ENCODE measurements at places on chromosomes 4 and X.

DNA sequence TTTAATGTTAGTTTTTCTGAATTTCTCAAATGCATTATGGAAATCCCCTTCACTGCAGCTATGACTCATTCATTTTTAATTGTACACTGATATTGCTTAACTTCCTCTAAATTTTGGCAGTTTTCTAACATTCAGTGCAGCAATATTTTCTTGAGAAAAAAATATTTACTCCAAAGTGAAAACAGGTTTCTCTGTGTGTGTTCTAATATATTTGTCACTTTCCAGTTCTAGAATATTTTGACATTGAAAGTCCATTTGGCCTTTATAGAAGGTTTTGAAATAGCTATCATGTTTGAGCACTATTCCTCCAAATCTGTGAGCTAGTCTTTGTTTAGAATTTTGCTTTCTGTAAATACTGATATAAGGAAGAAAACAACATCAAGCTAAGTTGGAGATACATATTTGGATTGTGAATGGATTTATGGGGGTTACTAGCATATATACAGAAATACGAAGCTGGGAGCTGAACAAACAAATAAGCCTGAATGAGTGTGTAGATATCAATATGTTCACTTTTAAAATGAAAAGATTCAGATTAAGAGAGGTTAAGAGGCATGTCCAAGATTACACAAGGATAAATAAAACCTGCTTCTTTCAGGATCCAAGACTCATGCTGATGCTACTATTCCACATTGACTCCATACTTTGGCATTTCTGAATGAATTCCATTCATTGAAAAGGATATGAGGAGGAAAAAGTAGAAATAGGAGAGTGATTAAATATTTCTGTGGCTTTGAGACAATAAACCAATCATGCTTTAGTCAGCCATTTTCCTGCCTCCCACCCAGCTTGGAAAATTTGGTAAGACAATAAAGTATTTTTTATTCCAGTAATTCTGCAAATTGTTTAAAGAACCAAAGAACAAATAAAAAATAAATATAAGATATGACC is 57.3 kb upstream of the SLIT2 start:
- DNase-seq = no peak

DNA sequence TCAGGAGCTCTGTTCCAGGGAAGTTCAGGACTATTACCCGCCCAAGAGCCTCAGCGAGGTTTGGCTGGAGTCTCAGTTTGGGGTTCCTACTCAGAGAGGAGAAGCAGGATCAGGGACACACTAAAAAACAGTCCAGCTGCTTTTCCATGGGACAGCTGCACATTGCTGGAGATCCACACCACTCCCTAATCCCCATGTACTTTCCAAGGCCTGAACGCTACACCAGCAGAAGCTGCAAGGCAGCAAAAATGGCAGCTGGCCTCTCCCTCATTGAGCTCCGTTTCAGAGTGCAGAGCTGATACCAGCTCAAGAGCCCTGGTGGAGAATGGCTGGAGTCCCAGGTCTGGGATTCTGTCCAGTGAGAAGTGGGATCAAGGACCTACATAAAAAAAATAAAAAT is 551.2 kb upstream of the PABPC5 start:
- no peak for DNase-seq

DNA sequence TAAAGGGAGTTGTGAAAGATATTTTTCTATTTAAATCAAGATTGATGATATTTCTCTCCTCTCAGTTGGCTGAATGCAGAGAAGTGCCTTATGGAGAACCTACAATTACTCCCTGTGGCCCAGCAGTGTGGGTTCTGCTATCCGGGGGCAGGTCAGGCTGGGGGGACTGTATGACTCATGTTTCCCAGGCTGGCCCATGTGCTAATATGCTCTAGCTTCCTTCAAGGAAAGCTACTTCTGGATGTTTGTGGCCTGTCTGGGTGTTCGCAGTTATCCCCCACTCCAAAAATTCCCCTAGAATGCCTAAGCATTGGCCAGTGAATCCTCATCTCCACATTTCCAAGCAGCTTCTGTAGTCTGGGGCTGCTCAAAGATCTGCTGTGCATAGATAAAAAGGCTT is 58.9 kb upstream of the SPP1 start:
- no peak for DNase-seq

- no peak for DNase-seq
Measured at GRCh38 chrX:50813843-50814661, at the start of gene SHROOM4. SHROOM4 (minus strand) TSS chrX:50814194; CDS start chrX:50814018, 176 bp downstream.

DNA sequence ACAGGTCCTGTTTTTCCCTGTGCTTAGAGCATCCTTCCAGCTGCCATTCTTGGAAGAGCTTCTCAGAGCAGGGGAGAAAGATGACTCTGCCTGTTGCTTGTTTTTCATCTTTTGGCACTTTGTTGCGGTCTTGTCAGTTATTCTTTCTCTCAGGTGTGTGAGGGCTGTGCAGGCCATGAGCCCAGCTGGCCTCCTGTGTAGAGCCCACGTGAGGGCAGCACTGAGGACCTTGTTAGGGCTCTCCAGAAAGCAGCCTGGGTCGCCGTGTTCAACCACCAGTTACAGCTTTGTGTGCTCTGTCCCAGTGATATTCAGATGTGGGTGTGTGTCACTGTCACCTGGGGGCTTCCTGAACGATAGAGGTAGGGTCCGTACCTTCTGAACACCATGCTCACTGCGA is 52.8 kb downstream of the NOP14 start:
- no peak for DNase-seq

DNA sequence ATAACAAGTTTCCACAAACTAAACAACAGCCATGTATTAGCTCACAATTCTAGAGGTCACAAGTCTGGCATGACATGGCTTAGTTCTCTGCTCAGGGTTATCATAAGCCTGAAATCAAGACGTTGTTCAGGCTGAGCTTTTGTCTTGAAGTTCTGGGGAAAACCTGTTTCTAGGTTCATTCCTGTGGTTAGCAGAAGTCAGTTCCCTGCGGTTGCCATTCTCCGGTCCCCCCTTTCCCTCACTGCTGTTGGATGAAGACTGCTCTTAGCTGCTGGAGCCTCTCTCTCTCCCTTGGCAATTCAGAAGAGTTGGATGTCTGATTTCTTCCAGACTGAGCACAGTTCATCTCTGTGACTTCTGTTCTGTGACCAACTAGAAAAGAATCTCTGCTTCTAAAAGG is 962.6 kb downstream of the PCDH7 start:
- DNase-seq = no peak

DNA sequence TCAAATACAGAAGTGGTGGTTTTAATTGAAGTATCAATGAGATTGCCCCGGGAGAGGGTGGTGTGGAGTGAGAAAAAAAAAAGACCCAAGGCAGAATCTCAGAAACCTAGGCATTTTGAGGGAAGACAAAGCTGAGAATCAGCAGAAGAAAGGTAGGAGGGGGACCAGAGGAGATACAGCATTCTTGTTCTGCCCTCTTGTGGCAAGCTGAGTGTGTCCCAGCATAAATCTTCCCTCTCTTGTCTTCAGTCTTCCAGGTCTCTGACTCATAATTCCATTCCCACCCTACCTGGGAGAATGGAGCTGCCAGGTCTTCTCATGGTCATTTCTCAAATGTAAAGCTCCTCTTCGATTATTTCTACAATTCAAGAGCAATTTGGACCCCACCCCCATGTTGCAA is 32.7 kb upstream of the MAGED1 start:
- no peak for DNase-seq

DNA sequence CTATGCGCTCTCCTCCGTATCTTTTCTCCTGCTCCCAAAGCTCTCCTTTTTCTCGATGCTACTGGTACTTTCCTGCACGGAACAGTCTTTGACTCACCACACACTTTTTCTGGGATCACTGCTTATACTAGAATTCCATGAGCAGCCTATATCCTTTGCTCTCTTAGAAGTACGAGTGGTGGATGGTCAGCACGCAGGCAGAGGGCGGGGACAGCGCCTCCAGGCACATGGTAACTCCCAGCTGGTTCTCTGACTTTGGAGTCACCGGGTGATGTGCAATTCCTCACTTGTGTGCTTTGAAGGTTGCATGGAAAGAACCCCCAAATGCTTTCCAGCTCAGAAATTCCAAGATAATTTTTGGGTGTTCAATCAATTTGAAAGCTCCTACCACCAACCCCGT is 56.0 kb downstream of the STX18 start:
- DNase-seq = no peak

- no peak for DNase-seq
Measured at GRCh38 chr4:7398788-7399439, 35.8 kb downstream of the PSAPL1 start.

DNA sequence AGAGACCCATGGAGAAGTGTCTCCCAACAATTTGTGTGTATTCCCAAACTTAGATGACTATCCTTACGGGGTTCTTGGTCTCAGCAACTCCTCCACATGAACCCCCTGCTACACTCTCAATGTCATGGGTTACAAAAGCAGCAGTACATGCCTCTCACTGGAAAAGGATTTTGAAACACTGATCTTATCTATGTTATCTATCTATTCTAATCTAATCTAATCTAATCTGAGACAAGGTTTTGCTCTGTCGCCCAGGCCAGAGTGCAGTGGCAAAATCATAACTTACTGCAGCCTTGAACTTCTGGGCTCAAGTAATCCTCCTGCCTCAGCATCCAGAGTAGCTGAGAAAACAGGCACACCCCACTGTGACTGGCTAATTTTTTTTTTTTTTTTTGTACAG is 19.3 kb downstream of the TSPAN5 start:
- DNase-seq = no peak

DNA sequence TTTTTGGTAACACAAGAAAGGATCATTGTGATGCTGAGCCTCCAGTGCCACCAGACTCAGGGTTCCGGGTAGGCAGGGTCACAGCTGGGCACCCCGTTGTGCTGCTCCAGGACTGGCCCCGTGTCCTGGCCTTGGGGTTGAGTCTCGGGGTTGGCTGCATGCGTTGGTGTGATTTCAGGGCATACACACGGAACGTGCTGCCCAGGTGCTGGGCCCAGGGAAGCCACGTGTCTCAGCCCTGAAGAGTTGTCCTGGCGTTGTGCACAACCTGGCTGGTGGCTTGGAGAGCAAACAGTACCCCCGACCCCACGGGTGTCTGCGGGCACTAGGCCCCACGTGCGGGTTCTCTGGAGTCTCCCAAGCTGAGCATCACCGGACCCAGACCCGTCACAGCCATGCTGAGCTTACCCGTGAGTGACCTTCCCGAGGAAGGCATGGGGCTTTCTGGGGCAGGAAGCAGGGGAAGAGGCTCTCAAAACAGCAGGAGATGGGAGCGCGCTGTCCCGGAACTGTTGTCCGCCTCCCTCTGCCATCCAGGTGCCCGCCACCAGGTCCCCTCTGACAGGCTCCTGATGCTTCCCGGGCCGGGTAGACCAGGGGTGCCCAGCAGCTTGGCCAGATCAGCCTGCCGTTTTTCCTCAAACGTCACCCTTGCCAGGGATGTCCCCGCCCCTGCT is 66.1 kb upstream of the ENPP6 start:
- DNase-seq = no peak

GRCh38 chr4:37951461-37952352 is 8.5 kb upstream of the PTTG2 start:
- no peak for DNase-seq

DNA sequence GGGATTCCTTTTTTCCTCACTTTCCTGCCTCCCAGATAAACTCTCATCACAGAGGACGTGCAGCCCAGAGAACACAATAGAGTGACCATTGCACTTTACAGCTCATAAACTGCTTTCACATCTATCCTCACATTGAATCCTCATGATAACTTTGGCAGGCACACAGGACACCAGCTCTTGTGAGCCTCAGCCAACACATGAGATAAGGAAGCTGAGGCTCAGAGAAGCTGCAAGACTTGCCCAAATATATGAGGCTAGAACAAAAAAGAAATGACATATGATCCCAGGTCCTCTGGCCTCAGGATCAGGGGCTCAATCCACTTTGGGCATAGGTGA is 85.0 kb upstream of the CPEB2 start:
- DNase-seq = no peak

DNA sequence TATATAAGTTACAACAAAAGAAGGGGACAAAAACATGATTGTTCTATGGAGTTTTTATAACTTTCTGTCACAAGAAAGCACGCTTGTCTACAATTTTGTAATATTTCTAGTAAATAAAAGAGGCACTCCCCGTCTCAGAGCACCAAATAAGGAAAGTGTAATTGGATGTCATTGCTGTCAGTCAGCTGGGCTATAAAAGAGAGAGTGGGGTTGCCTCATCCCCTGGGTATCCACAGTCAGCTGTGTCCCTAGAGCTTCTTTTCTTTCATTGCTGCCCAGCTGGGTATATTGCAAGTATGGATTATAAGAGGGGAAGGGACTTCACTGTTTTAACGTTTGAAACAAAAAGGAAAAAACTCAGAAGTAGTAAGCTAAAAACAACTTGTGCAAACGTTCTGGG is 61.3 kb downstream of the NPNT start:
- DNase-seq = no peak

DNA sequence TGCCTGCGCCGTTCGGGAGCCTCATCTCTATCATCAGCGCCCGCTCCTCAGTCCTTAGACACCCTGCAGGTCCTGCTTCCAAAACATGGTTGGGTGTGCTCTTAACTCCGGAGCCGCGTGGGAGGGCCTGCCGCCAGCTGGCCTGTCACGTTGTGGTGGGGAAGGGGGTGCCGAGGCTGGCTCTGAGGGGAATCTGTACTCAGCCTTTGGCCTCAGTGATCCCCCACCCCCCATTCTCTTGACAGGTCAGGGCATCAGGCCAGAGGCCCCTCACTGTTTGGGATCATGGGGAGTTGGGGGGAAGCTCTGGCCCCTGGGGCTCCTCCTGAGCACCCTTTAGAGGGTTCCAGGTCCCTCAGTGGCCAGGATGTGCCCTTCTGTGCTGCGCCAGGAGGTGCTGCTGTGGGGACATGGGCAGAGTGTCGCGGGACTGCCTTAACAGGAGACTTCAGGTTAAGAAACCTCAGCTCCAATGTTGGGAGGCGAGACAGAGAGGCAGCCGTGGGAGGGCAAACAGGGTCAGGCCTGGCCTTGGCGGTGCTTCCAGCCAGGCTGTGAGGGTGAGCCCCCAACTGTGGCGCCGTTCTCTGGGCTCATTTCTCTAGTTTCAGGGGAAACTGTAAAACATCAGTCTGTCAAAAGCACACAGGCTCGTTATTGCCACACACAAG is 33.5 kb downstream of the TRMT44 start:
- no peak for DNase-seq

GRCh38 chr4:145189981-145190380 is 9.6 kb upstream of the OTUD4 start:
- no peak for DNase-seq

GRCh38 chrX:23403849-23404248 is 69.2 kb downstream of the PTCHD1 start:
- DNase-seq = no peak

- DNase-seq = no peak
Measured at GRCh38 chr4:144699565-144699964, 53.6 kb downstream of the HHIP start.

- no peak for DNase-seq
Measured at GRCh38 chr4:152831416-152831815, 51.7 kb downstream of the ARFIP1 start.

DNA sequence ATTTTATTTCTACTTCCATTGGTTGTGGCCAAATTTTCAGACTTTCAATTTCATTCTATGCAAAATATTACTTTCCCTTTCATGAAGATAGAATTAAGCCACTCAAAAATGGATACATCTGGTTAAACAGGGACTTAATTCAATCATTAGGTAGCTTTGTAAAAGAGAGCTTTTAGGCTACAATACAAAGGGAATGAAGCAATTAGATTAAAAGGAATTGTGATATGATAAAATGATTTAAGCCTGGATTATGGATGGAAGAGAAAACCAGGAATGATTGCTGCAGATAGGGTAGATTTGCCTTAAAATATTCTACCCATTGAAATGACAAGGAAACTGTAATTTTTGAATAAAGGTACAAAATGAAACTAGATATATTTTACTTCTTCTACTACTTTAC is 134.6 kb upstream of the PDHA2 start:
- DNase-seq = no peak

Measured in stimulated activated CD4-positive, alpha-beta T cell treated with anti-CD3 and anti-CD28 coated beads, Interleukin-4, amount 100 ng/mL, for 1 hour (primary cell).